ENCODE measurements at places on chromosomes 12 and 14.
A peak's percentile ranks its signal among the peaks of the same experiment; 100 is the strongest.

- H3K4me3 ChIP-seq: no peak overlapping the region
- H3K36me3 ChIP-seq: peaks cover 29% of the 10 kb centered on the region
- no peaks in the 10 kb centered on the region for H3K4me1 ChIP-seq
Measured at GRCh38 chr12:120132863-120133385, 16.4 kb upstream of the RAB35 start.

DNA sequence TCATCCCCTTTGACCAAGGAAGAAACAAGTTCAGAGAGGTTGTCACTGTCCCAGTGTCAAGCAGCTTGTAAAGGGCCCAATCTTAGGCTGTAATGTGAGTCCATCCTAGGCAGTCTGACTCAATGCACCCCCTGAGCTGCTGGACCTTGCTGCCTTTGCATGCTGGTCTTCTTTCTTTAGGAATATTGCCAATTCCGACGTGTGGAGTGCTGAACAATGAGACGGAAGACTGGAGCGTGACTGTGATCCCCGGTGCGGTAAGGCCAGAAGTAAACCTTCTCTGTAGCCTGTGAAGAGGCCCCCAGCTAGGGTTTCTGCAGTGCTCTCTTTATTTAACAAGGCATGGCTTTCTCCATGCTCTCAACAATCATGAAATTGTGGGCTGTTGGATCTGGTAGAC, 963 bp downstream of the TCTN2 start:
- H3K4me3 ChIP-seq: peak overlapping the region; percentile 92
- no peak for DNase-seq
- peaks cover 7% of the 10 kb centered on the region for H3K36me3 ChIP-seq
- no peaks in the 10 kb centered on the region for H3K27me3 ChIP-seq

- peaks cover 53% of the 10 kb centered on the region for H3K4me1 ChIP-seq
- H3K27me3 ChIP-seq: peaks cover 1% of the 10 kb centered on the region
- no peak for DNase-seq
- no peak overlapping the region for H3K4me3 ChIP-seq
- H3K36me3 ChIP-seq: peaks cover 18% of the 10 kb centered on the region
Measured at GRCh38 chr14:81263777-81264410, 43.1 kb upstream of the GTF2A1 start.

DNA sequence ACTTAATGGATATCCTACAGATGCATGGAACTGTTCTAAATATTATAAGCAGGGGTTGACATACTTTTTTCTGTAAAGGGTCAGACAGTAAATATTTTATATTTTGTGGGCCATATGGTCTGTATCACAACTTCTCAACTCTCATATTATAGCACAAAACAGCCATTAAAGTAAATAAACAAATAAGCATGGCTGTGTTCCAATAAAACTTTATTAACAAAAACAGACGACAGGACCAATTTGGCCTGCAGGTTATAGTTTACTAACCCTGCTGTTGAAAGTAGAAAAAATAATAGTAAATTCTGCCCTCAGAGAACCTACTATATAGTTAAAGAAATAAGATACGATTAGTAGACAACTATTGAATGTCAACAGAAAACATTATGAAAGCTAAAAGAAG, 17.5 kb downstream of the ATG2B start:
- no peak overlapping the region for H3K4me3 ChIP-seq
- H3K27me3 ChIP-seq: peaks cover 2% of the 10 kb centered on the region
- no peak overlapping the region for H3K27ac ChIP-seq
- no peak for DNase-seq
- no peaks in the 10 kb centered on the region for H3K36me3 ChIP-seq

GRCh38 chr12:54304187-54304810, 3.5 kb upstream of the NFE2 start:
- no peak overlapping the region for H3K27ac ChIP-seq
- peak; percentile 22 for DNase-seq
- H3K4me3 ChIP-seq: no peak overlapping the region
- H3K4me1 ChIP-seq: peaks cover 12% of the 10 kb centered on the region
- no peaks in the 10 kb centered on the region for H3K36me3 ChIP-seq

DNA sequence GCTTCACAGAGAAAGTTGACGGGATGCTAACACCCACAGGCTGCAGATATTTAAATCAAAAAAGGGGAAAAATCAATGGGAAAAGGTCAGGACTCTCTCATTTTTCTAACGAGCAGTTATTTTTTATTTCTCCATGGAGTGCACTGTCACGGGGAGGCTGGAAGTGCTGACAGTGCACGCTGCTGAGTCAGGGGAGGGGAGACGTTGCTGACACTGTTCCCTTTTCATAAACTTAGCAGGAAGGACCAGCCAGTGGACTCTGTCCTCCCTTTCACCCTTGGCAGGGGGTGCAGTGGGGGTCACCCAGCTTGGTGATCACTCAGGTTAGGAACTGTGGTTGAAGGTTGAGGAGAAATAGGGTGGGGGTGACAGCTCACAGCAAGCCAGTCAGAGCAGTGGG, 65.6 kb upstream of the FUT8 start:
- H3K4me3 ChIP-seq: no peak overlapping the region
- DNase-seq: no peak
- H3K36me3 ChIP-seq: no peaks in the 10 kb centered on the region
- no peaks in the 10 kb centered on the region for H3K27me3 ChIP-seq
- H3K27ac ChIP-seq: no peak overlapping the region
- H3K4me1 ChIP-seq: no peaks in the 10 kb centered on the region

GRCh38 chr14:34043627-34044372, 92.9 kb upstream of the EGLN3 start:
- H3K36me3 ChIP-seq: no peaks in the 10 kb centered on the region
- no peaks in the 10 kb centered on the region for H3K27me3 ChIP-seq
- no peak for DNase-seq
- no peak overlapping the region for H3K4me3 ChIP-seq
- no peak overlapping the region for H3K27ac ChIP-seq

GRCh38 chr12:6784761-6785160, 4.6 kb upstream of the CD4 start:
- peaks cover 47% of the 10 kb centered on the region for H3K4me1 ChIP-seq
- H3K36me3 ChIP-seq: peaks cover 4% of the 10 kb centered on the region
- peak overlapping the region; percentile 11 for H3K4me3 ChIP-seq
- peaks cover 2% of the 10 kb centered on the region for H3K27me3 ChIP-seq
- H3K27ac ChIP-seq: peak overlapping the region; percentile 81

- no peak for DNase-seq
- no peaks in the 10 kb centered on the region for H3K36me3 ChIP-seq
- H3K4me1 ChIP-seq: peaks cover 24% of the 10 kb centered on the region
- no peaks in the 10 kb centered on the region for H3K27me3 ChIP-seq
Measured at GRCh38 chr12:5723071-5723470, 222.0 kb downstream of the ANO2 start.

- H3K27me3 ChIP-seq: peaks cover 8% of the 10 kb centered on the region
- H3K4me1 ChIP-seq: peaks cover 2% of the 10 kb centered on the region
- H3K4me3 ChIP-seq: peak overlapping the region; percentile 11
- H3K27ac ChIP-seq: no peak overlapping the region
- peaks cover 32% of the 10 kb centered on the region for H3K36me3 ChIP-seq
- no peak for DNase-seq
Measured at GRCh38 chr14:76203086-76204001, 51.6 kb downstream of the GPATCH2L start.

- H3K4me3 ChIP-seq: no peak overlapping the region
- peaks cover 13% of the 10 kb centered on the region for H3K4me1 ChIP-seq
- peak overlapping the region; percentile 83 for H3K27ac ChIP-seq
- H3K27me3 ChIP-seq: no peaks in the 10 kb centered on the region
Measured at GRCh38 chr12:110203546-110203945, 77.5 kb upstream of the ATP2A2 start.

DNA sequence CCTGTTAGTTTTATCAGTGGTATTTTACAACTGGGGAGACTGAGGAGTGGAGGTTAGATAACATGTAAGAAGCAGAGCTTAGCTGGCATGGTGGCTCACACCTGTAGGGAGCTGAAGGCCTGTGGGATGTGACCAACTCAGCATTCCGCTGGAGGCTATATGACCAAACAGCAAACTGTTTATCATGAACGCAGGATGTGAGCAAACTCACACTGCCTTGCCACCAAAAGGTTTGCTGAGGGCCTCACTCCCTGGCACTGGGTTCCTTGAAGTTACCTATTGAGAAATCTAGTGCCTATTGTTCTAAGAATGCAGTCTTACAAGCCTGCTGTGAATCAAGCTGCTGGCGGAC, 23.4 kb downstream of the JKAMP start:
- no peak overlapping the region for H3K27ac ChIP-seq
- H3K27me3 ChIP-seq: no peaks in the 10 kb centered on the region
- no peaks in the 10 kb centered on the region for H3K4me1 ChIP-seq
- no peak for DNase-seq
- no peaks in the 10 kb centered on the region for H3K36me3 ChIP-seq
- H3K4me3 ChIP-seq: no peak overlapping the region

- H3K27ac ChIP-seq: no peak overlapping the region
- no peaks in the 10 kb centered on the region for H3K4me1 ChIP-seq
- no peak overlapping the region for H3K4me3 ChIP-seq
Measured at GRCh38 chr12:67299926-67300325, 30.8 kb downstream of the CAND1 start.

GRCh38 chr12:52740584-52740983, 36.6 kb downstream of the KRT76 start:
- no peak overlapping the region for H3K4me3 ChIP-seq
- H3K36me3 ChIP-seq: no peaks in the 10 kb centered on the region
- H3K27ac ChIP-seq: no peak overlapping the region
- peaks cover 4% of the 10 kb centered on the region for H3K27me3 ChIP-seq
- DNase-seq: no peak

GRCh38 chr12:19194963-19195362, 65.4 kb downstream of the PLEKHA5 start:
- H3K27ac ChIP-seq: no peak overlapping the region
- peaks cover 13% of the 10 kb centered on the region for H3K4me1 ChIP-seq
- no peak for DNase-seq

DNA sequence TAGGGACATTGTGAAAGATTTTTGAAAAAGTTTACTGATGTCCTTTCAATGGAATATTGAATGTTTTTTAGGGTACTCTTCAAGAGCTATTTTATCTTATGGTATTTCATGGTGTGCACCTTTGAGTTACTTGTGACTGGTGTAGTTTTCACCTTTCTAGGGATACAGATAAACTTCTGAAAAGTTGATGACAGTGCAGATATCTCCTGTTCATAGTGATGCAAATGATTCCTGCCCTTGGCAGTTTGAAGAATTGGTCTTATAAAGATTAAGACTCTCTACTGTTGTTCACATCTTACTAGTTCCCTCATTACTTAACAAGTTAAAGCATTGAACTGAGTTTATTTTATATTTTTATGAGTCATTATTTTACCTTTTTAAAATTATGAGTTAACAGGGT, 408.9 kb downstream of the TRHDE start:
- H3K36me3 ChIP-seq: no peaks in the 10 kb centered on the region
- H3K4me1 ChIP-seq: peaks cover 16% of the 10 kb centered on the region
- H3K27ac ChIP-seq: no peak overlapping the region
- DNase-seq: no peak

GRCh38 chr14:72636094-72636493, 257.8 kb downstream of the DPF3 start:
- peaks cover 3% of the 10 kb centered on the region for H3K27me3 ChIP-seq
- H3K4me3 ChIP-seq: no peak overlapping the region
- H3K27ac ChIP-seq: no peak overlapping the region
- H3K36me3 ChIP-seq: peaks cover 4% of the 10 kb centered on the region

DNA sequence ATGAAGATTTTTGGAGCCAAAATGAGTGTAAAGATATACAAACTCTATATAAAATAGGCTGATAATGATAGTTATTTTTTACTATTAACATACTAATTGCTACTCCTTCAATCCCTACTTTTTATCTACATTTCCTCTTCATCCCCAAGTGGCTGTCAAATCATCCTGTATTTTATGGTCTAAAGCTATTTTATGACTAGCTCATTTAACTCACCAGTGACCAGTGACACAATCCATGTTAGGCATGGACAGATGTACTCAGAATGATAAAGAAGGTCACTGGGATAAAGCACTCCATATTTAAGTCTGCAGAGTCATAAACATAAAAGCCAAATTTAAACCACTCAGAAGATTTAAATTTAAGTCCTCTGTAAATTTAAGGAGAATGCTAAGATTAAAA, 183.0 kb downstream of the MED13L start:
- H3K4me1 ChIP-seq: no peaks in the 10 kb centered on the region
- H3K4me3 ChIP-seq: no peak overlapping the region
- H3K27me3 ChIP-seq: peaks cover 2% of the 10 kb centered on the region

DNA sequence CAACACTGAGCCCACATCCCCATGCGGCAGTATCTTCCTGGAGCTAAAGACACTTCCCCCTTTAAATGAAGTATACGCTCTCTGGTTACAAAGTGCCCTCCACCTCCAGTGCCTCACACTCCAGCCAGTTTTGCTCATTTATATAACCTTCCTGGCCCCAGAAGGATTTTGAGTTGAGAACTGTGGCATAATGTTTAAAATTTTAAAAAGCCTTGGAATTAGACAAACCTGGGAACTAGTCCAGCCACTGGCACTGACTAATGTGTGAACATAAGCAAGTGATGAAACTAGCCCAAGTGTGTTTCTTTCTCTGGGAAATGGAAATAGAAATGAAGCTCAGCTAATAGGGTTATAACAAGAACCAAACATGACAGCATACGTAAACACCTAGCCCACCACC, 723.7 kb upstream of the USP15 start:
- no peaks in the 10 kb centered on the region for H3K27me3 ChIP-seq
- H3K27ac ChIP-seq: no peak overlapping the region
- no peaks in the 10 kb centered on the region for H3K36me3 ChIP-seq
- H3K4me1 ChIP-seq: no peaks in the 10 kb centered on the region

- DNase-seq: no peak
- no peaks in the 10 kb centered on the region for H3K27me3 ChIP-seq
- H3K4me3 ChIP-seq: no peak overlapping the region
- no peak overlapping the region for H3K27ac ChIP-seq
- H3K4me1 ChIP-seq: no peaks in the 10 kb centered on the region
Measured at GRCh38 chr12:2260441-2260840, 207.7 kb downstream of the CACNA1C start.

GRCh38 chr14:24542346-24542936, 33.6 kb downstream of the CTSG start:
- no peaks in the 10 kb centered on the region for H3K27me3 ChIP-seq
- no peaks in the 10 kb centered on the region for H3K4me1 ChIP-seq
- H3K4me3 ChIP-seq: no peak overlapping the region
- DNase-seq: no peak
- H3K36me3 ChIP-seq: no peaks in the 10 kb centered on the region

DNA sequence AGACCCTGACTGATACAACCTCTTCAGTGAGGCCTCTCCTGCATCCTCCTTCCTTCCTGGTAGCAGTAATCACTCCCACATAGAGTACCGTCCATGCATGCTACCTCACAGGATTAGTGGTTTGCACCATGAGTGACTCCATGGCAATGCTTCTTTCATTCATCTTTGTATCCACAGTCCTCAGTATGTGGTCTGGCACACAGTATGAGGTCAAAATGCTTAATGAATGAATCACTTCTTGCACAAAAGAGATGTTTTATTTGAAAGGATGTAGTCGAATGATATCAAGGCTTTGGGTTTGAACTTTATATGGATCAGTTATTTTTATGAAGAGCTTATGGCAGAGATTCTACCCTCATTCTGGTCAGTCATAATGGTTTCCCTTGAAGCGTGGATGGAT, 42.2 kb downstream of the KCNA5 start:
- no peak for DNase-seq
- no peaks in the 10 kb centered on the region for H3K4me1 ChIP-seq
- H3K27ac ChIP-seq: no peak overlapping the region
- H3K27me3 ChIP-seq: peaks cover 3% of the 10 kb centered on the region

GRCh38 chr12:96143827-96144565, 50.2 kb upstream of the ELK3 start:
- H3K4me3 ChIP-seq: no peak overlapping the region
- peaks cover 9% of the 10 kb centered on the region for H3K27me3 ChIP-seq
- H3K36me3 ChIP-seq: no peaks in the 10 kb centered on the region
- H3K27ac ChIP-seq: peak overlapping the region; percentile 95
- DNase-seq: no peak
